ENCODE measurements at places on chromosomes 1 and 21.

- DNase-seq = no peak
These were observed 10.9 kb downstream of the PHACTR4 start for GRCh38 chr1:28380394-28380793.

DNA sequence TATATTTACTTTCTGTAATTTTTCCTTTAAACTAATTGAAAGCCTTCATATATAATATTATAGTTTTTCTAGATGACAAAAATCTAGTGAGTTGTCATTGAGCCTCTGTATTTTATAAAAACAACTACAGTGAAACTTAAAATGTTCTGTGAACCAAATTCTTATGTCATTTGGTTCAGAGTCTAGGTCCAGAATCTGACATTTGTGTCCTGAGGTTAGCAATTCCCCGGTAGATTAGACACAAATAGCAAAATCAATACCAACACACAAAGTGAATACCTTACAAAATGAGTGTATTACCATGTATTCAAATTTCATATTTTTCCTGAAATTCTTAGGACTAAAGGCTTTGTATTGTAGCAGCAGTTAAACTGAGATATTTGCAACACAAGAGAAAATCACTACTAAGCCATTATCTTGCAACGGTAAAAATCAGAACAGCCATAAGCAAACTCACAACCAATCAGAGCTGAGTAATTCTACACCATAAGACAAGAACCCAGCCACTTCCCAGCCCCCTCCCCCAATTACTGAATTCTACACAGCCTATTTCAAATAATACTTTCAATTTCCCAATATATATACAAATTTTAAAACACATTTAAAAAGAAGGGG lies 573.5 kb downstream of the SMYD3 start:
- DNase-seq = no peak

DNA sequence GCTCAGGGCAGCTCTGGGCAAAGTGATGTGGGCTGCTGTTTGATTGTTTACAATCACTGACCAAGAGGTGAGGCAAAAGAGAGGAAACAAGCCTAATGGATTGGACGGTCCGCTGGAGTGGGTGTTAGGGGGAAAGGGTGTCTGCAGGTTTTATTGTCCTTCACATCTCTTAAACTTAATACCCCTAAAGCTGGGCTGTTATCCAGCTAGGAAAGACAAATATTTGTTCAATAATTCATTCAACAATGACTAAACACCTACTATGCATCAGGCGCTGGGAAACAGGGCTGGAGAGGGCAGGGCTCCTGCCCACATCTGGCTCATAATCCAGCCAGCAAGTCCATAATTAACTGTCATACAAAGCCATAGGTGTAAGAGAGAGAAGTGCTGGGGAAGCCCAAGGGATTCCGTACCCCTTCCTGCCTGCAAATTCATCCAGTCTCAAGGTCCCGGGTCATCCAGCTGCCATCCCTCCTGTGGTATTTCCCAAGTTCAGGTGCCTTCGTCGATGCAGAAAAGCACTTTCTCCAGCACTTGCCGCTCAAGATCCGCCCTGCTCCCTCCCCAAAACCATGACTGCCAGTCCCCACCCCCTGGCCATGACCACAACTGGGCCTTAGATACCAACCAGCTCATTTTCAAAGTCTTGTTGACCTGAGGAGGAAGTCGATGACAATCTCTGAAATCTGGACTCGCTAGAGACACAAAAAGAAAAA lies 10.7 kb downstream of the TMEM63A start:
- DNase-seq = no peak

DNA sequence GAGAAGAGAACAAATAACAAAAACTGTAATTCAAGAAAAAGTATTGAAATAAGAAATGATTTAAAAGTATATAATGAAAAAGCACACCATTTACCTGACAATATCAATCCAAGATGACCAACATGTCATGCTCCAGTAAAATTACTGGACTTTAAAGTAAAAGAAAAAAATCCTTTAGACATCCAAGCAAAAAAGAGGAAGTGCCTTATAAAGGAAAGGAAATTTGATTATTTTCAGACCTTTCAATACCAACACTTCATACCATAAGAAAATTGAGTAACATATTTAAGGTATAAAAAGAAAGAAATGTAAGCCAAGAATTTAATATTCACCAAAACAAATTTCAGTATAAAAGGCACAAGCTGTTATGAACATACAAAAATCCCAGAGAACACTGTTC lies 46.2 kb upstream of the SSX2IP start:
- no peak for DNase-seq

GRCh38 chr1:6026095-6026809 lies 19.4 kb upstream of the KCNAB2 start:
- DNase-seq = no peak

Measured in T1000 (cell line).